ENCODE measurements at places on chromosomes 7 and 10.
A peak's percentile ranks its signal among the peaks of the same experiment; 100 is the strongest.

DNA sequence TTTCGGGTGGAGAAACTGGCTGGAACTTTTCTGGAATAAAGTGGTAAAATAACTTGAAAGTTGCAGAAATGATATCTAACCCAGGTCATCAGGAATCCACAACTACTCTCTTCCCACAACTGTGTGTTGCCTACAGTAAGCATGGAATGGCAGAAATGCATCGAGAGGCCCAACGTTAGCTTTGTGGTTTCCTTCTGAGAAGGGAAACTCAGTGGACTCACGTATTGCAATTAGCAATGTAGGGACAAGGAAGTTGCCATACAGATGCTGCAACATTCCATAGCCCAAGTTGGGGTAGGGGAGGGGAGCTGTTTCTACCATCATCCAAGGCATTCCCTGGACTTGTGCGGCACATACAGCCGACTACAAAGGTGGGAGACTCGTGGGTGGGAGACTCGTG lies 1.9 kb downstream of the PON1 start:
- no peak for DNase-seq

DNA sequence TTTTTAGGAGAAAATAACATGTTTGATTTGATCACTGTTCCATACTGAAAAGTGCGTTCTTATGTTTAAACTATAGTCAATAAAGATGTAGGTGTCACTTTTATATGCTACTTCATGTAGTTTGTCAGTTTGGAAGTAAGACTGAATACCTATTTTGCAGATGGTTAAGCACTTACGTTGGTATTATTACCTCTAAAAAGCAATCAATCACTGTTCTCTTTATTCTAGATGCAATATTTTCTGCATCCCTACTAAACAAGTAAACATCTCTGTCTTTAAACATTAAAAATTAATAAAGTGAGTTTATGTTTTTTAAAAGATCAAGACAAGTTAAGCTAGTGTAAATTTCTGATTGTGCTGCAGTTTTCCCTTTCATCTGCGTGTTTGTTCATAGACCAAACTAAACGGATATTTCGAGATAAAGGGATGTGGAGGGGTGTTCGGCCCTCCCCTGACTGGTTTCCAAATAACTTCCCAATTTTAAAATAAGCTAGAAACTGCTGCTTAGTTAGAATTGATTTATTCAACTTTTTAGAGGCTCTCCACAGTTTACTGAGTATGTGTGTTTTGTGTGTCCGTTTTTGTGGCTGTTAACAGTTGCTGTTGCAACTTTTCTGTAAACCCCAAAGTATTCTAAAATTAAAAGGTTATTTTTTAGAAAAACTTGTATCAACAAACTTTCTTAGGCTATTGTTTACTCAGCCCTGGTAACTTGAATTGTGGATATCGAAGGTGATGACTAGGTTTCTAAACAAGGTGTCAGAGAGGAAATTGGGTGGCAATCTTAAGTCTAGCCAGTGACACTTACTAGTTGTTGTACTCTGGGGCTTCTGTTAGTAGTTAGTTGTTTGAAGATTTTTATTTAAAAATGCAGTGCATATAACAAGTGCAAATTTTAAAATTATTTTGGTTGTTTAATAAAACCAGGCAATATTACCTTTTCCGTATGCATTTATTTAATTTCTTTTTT lies 974 bp downstream of the KIF11 start:
- DNase-seq = peak; percentile 57

DNA sequence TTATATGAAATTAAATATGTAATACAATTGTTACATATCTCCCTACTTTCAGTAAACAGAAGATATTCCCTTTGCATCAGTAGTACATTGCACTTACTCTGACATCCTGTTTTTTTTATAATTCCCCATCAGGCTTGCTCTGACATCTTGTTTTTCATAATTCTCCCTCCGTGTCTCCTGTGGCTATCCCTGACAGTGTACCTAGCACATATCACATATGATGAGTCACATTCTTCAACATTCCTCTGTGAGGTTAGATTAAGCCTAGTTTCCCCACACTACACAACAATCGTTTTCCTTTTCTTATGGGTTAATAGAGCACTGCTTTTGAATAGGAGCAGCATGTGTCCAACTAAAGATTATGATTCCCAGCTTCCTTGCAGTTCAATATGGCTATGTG lies 250.6 kb upstream of the NPVF start:
- no peak for DNase-seq

- no peak for DNase-seq
These were observed 39.5 kb downstream of the GALNT17 start for GRCh38 chr7:71171476-71171875.

GRCh38 chr10:78483641-78484040 lies 450.0 kb downstream of the RPS24 start:
- DNase-seq = no peak

DNA sequence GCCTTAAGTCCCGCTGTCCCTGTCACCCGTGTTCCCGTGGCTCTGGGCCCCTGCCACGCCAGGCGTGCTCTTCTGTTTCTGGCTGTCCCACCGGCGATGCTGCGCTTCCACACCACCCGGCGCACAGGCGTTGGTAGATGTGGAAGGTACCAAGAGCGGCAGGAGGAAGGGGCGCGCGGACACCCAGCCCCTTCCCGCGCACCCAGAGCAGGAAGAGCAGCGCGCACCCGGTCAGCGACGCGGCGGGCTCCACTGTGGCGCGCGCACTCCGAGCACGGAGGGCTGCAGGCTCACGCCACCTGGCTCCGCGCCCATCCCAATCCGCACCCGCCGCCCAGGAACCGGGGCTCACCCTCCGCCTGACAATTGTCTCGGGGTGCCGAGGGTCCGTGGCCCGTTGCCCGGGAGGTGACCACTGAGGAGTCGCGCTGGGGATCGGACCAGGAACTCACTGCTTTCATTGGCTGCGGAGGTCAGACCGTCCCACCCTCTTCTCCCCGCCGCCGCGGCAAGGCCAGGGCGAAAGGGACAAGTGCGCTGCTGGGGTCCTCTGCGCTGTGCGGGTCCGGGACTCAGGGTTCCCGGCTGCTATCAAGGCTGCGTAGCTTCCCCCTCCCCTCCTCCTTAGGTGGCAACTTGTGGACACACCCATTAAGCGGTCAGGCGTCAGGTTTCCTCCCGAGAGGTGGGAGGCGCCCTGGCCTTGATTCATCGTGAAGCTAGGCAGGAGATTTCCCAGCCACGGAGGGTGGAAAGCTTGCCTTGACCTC lies 121.6 kb upstream of the ZNF92 start:
- peak; percentile 43 for DNase-seq

- no peak for DNase-seq
These were observed 18.0 kb upstream of the FGFR2 start for GRCh38 chr10:121616291-121616690.

DNA sequence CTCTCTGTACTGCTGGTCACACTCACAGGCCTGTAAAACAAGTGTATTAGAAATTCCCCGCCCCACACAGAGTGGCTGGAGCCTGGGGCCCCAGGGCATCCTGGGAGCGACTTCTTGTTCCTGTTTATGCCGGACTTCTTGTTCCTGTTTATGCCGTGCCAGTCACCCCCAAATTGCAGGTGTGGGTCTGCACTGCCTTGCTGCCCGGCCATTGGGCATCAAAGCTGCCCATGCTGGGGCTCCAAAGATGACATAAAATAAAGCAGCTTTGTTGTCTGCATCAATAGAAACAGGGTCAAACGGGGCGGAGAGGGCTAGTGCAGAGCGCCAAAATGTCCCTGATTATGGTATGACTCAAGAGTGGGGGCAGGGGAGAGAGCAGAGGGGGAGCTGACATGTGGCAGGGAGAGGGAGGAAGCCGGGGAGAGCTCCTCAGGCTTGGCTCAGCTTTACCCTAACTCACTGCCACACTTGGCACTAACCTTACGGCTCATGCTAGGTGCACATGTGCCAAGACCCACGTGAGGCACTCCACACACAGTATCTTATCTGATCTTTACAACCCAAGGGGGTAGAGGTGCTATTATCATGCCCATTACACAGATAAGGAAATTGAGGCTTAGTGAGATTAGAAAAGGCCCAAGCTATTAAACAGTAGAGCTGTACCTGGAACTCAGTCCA lies 98.4 kb downstream of the PIP4K2A start:
- DNase-seq = peak; percentile 53

GRCh38 chr10:22229802-22230157 lies 12.0 kb upstream of the EBLN1 start:
- DNase-seq = no peak

GRCh38 chr10:69065406-69066361 lies 22.2 kb upstream of the SRGN start:
- DNase-seq = peak; percentile 81

DNA sequence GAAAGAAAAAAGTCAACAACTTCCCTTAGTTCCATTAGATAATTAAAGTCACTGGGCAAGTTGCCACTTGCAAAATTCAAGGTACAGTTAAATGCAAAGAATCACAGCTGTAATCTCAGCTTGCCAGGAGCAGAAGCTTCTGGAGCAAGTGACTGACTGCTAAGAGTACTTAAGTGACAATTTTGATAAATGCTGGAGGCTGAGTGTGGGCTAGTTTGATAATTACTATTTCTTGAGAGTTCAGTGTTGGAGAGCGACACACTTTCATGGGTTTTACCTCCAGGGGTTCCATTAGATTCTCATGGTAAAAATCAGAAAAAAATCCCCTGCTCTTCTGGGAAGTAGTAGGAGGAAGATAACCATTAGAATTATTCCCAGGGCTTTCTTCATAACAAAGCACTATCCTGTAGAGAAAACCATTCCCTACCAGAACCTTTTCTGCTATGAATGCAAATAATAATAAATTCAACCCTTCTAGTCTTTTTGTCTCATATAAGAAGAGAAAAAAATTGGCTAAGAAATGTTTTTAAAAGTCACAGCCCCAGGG lies 486.3 kb downstream of the POM121L12 start:
- DNase-seq = no peak

DNA sequence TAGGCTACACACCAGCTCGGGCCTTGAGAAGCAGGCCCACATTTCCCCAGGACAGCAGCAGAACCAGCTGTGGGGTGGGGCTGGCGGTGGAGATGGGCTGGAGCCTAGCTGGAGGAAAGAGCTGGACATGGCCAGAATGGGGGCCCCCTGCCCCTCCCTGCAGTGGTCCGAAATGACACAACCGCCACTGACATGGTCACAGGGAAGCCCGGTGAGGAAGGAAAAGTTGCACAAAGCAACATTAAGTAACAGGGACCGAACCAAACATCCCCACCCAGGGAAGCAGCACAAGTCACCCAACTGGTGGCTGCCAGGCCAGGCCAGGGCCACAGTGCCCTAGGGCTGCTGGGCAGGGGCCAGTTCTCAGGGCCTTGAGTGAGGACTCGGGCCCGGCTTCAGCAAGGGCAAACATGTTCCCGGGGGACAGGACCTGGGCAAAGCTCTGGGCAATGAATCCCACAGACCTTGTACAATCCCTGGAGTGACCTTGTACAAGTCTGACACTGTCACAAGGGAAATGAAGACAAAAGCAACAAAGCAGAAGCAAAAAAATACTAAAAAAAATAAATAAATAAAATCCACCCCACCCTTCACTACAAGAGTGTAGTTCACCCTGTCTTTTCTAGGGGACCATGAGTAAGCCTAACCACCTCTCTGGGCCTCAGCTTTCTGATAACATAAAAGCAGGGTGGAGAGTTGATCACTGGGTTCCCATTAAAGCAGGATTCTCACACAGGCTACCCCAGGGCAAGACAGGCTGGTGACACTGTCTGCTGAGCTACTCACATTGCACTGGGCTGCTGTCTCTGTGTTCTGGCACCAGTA lies 33.0 kb downstream of the PSAP start:
- DNase-seq = no peak

GRCh38 chr7:8781166-8781565 lies 347.8 kb downstream of the NXPH1 start:
- no peak for DNase-seq

GRCh38 chr10:77030974-77031373 lies 606.6 kb downstream of the KCNMA1 start:
- DNase-seq = no peak

DNA sequence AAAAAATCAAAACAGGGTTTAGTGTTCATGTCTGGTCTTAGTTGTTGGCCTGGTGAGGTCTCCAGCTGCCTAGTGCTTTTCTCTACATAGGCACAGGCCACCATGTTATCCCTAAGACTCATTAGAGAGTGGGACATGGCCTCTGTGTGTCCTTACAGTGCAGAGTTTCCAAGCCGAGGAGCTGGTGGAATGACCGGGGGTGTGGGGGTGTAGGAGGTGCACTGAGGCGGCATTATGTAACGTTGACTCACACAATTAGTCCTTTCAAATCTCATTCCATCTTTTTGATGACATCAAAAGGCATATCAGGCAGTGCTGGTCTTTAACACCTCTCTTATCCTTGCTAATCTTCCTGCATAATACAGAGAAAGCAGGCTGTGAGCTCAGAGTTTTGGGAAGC lies 71.3 kb downstream of the MTPN start:
- DNase-seq = no peak

- no peak for DNase-seq
These were observed 84.4 kb upstream of the TNS3 start for GRCh38 chr7:47666164-47666862.

- DNase-seq = no peak
These were observed 33.0 kb downstream of the RASGEF1A start for GRCh38 chr10:43233601-43234430.

DNA sequence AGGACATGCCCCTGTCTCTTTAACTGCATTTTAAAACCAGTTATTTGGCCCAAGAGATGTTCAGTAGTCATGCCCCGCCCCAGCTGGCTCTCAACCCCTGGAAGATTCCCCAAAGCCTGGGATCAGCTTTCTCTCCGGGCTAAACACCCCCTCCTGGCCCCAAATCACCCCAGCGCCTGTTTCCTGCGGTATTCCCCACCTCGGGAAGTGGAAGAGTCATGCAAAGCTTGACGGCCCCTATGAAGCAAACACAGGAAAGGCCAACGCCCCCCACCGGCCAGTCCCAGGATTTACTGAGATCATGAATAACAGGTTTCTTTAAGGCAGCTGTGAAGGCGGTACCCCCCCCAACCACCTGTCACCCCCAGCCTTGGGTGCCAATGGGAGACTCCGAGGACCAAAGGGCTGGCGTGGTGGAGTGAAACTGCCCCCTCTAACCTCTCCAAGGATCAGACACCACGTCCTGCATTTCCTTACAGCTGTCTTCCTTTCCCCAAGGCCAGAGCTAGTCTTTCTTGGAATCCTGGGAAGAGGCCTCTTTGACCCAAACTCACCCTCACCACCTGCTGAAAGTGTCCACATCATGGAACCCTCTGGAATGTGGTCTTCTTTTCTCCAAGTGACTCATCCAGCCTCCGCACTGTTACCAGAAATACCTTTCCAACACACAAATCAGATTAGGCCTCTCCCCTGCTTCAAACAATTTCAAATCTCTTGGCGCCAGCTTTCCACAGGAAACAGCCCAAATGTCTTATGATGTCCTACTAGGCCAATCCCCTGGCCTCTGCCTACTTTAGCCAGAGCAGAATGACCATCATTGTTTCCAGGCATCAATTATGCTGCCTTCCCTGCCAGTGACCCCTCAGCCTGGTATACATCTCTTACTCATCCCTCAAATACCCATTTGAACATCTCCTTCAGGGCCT lies 301.5 kb downstream of the ZEB1 start:
- DNase-seq = no peak

DNA sequence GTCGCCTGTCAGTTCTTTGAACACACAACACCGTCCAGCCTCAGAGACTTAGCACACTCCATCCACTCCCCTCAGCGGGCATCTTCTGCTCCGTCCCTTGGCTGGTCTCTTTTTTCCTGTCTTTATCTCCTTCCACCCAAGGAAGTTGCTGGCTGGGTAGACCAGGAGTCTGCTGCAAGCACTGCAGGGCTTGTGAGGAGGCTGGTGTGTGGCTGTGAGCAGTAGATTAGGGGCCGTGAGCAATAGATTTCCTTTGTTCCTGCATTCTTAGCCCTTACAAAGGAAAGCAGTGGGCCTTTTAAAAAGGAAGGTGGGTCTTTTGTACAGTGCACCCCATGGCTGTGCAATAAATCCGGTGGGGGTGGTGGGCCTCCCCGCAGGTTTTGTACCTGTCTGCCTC lies 100.3 kb upstream of the BTBD16 start:
- DNase-seq = no peak

Data from activated CD4-positive, alpha-beta T cell treated with anti-CD3 and anti-CD28 coated beads, Interleukin-10, Interleukin-2, amounts not matched to agents 100 ng/mL and 50 ng/mL, durations not matched to agents 16 hours and 8 hours (primary cell).